Activated CD4-positive, alpha-beta T cell treated with anti-CD3 and anti-CD28 coated beads, Interleukin-2, amount 50 U/mL, for 16 hours (primary cell): ENCODE measurements at places on chromosomes 2 and 18.

DNA sequence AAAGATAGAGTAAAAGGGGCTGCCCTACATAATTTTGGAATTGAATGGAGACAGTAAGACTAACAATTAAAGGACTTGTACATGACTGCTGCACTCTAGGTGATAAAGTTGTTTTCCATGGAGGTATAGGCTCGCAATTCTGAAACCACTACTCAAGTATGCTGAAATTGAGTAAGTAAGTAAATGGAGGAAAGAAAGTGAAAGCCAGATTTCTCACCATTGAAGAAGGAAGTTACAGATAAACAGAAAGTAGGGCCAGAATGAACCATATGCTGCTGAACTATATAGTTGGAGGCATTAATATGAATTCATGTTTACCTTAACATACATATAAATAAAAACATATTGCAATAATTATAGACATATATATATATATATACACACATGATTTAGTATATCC is 225.7 kb upstream of the ST6GAL2 start:
- no peak for DNase-seq

DNA sequence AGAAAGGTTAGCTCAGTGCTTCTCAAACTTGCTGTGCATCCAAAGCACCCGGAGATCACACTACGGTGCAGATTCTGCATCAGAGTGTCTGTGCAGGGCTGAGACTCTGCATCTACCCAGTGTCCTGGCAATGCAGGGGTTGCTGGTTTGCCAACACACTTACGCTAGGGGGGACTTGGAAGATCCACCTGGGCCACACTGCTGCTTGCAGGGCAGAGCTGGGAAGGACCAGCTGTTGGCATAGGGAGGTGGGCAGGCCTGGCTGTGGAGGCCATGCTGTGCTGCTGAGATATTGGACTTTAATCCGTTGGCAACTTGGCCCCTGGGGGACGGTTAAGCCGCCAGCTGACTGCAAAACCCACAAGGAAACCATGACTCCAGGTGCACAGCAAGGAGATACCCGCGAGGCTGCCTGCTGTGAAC is 397.6 kb upstream of the HS6ST1 start:
- no peak for DNase-seq

GRCh38 chr2:140586379-140586778 is 1544.4 kb downstream of the LRP1B start:
- peak; percentile 0 for DNase-seq

- DNase-seq: peak; percentile 45
Observed at GRCh38 chr2:47174733-47175361, 19.7 kb upstream of the STPG4 start.

DNA sequence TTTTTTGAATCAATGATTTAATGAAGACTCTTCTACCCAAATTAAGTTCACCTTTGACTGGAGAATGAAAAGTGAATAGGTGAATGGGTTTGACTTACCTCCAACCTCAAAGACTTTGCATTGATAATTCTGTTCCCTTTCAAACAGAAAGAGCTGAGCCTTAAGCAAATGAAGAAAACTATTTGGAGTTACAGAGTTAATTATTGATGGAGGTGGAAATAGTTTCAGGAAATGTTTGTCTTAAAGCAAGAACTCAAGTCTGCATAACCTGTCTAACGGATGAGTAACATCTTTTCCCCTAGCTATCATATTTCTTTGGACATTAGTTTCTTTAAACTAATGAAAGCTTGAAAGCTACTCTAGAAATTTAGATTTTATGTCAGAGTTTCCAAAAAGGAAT is 166.5 kb downstream of the CERS6 start:
- DNase-seq: no peak

DNA sequence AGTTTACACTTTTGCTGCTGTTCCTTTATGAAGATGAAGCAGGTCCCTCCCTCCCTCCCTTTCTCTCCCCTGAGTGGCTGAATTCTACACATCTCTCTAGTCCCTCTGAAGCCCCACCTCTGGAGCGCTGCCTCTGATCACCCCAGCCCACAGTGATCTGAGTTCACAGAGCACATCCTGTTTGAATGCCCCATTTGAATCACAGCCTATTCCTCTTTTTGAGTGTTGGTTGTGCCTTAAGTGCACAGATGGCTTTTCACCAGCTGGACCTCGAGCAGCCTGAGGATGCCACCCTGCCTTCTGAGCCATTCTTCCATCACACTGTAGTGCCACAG is 87.1 kb downstream of the ITGB1BP1 start:
- peak; percentile 39 for DNase-seq

DNA sequence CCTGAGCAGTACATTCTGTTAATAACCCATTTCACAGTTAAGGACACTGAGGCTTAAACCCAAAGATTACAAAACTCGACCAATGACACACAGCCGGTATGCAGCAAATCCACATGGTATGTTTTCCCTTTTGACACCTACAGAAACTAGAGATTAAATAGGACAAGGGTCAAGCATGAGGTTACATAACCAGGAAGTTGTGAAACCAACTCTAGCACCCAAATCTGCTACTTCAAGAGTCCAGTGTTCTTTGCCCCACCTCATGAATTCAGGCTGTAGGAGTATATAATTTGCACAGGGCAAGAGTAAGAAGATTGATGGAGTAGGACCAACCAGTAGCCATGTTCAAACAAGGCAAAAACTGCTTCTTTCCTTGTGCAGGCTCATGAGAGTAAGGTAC is 249.8 kb downstream of the BCL11A start:
- DNase-seq: no peak

DNA sequence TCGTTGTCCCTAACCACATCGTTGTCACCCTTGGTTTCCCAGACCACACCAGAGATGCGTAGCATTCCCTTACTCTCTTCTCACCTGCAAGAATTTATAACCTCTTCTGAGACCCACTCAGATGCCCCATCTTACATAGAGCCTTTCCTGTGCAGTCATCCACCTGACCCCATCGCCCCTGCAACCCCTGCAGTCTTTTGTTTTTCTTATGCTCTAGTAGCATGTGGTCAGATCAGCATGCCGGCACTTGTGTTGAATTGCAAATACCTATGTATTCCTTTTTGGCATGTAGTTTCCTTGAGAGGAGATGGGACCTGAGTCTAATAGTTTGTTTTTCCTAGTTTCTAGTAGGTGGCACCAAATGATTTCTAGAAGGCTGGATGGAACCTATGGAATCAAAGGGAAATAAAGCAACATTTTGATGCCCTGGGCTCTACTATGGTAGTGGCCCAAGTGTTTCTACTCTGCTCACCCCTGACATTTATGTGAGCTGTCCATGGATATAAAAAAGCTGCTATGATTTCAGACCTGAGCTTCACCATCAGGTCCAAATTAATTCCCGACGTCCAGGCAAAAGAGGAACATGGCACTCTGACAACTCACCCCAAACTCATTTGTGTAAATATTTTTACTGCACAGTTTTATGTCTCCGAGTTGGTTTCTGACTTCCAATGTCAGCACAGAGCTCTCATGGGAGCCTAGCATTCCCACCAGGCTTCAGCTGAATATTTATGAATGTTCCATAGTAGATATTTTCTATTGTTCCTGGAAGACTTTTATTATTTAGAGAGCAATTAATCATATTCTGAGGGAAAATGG is 143.6 kb downstream of the RNF144A start:
- no peak for DNase-seq

DNA sequence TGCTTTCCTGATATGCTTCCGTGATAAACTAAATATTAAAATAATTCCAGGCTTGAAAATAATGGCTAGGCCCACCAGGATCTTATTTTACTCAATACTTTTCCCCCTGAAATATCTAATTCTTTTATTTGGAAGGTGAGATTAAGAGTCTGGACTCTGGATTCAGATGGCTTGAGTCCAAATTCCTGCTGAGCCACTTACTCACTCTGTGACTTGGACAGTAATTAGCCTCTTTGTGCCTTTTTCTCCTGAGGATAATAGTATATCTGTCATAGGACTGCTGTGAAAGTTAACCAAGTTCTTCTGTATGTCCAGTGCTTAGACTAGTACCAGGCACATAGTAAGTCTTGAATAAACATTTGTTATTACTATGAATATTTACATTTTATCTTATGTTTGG is 127.3 kb upstream of the ERBB4 start:
- no peak for DNase-seq

DNA sequence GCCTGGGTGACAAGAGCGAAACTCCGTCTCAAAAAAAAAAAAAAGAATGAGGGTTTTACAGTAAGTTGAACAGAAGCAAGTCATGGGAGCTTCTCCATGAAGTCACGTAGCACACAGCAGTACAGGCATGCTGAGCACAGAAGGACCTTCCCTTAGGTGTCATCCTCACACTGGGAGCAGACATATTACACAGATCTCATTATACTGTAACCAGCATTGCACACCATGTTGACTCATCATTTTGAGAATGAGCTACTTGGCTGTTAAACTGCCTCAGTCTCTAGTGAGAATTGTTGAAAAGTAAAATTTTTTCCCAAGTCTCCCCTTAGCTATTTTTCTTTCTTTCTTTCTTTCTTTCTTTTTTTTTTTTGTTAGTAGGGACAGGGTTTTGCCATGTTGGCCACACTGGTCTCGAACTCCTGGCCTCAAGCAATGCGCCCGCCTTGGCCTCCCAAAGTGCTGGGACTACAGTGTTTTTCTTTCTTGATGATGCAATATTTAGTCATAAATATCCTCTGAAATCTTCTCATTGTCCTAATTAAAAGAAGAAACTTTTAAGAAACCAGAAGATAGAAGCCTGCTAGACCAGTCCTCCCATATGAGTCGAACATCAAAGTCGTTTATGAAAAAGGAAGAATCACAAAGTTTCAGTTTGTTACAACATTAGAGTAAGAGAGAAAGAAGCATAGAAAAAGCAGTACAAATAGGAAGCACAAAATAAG is 37.9 kb upstream of the PPP1CB start:
- peak; percentile 6 for DNase-seq

DNA sequence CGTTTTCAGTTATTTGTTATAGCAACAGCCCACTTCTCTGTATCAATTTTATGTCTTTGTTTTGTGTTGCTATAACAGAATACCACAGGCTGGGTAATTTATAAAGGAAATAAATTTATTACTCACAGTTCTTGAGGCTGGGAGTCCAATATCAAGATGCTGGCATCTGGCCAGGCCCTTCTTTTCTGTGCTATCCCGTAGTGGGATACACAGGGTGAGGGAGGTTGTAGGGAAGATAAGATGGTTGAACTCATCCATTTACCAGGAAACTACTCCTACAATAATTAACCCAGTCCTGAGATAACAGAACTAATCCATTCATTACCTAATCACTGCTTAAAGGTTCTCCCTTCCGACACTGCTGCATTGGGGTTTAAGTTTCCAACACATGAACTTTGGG is 220.7 kb downstream of the TPGS2 start:
- DNase-seq: no peak

GRCh38 chr2:230939066-230939591 is 14.1 kb upstream of the GPR55 start:
- DNase-seq: no peak

- DNase-seq: no peak
Observed at GRCh38 chr2:167144179-167144898, 256.1 kb downstream of the XIRP2 start.

GRCh38 chr2:180015951-180016709 is 9.0 kb upstream of the CWC22 start:
- DNase-seq: no peak

DNA sequence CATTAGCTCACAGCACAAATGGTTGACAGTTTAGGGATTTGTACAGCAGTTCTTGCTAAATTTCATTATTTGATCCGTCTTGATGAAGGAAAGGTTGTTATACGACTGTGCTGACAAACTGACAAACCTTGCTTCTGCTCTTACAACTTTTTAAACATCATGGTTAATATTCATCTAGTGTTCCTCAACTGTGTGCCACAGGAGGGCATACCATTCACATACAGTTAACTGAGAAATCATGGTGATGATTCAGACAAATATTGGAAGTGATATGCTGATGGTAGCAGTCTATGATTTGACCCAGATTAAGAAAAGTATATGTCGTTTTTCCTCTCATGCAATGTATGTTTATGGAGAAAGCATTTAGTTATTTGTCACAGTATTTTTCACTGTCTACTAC is 129.8 kb upstream of the FSIP2 start:
- DNase-seq: no peak

DNA sequence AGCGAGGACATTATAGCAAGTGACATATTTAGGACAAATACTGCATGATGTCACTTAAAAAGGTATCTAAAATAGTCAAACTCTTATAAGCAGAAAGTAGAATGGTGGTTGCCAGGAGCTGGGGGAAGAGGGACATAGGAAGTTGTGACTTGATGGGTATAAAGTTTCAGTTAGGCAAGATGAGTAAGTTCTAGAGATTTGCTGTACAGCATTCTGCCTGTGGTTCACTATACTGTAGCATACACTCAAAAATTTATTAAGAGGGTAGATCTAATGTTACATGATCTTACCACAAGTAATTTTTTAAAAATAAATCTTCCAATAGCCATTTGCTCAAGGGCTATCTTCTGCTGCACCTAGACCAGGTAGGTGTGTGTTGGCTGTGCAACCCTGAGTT is 78.1 kb upstream of the NPAS2 start:
- peak; percentile 14 for DNase-seq

DNA sequence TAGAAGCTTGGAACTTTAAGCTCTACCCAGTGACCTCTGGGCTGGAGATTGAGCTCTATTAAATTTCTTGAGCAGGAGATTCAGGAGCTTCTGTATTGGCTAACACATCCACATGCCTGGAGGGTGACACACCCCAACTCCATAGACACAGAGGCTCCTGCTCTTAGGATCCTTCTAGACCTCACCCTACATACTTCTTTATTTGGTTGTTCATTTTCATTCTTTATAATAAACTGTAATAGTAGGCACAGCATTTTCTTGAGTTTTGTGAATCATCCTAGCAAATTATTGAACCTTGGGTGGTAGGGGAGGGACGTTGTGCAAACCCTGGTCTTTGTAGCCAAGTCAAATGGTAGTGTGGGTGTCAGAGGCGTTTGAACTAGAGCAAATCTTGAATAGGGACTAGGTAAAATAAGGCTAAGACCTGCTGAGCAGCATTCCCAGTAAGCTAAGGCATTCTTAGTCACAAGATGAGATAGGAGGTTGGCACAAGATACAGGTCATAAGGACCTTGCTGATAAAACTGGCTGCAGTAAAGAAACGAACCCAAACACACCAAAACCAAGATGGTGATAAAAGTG is 323.8 kb upstream of the GALNT5 start:
- no peak for DNase-seq
